NCI-H187 (cell line): ENCODE measurements at places on chromosomes 1 and 21.

GRCh38 chr1:58899587-58900271 is 115.9 kb upstream of the JUN start:
- DNase-seq = no peak

DNA sequence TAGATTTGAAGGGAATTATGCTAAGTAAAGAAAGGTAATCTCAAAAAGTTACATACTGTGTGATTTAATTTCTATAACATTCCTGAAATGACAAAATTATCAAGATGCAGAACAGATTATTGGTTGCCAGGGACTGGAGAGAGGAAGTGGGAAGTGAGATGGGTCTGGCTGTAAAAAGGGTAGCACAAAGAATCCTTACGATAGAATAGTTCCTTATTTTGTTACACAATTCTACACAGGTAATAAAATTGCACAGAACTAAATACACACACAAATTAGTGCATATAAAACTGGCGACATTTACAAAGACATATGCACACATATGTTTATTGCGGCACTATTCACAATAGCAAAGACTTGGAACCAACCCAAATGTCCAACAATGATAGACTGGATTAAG is 33.5 kb downstream of the ZNF684 start:
- DNase-seq = no peak

- no peak for DNase-seq
These were observed 20.5 kb upstream of the YRDC start for GRCh38 chr1:37828410-37829074.

GRCh38 chr1:70358921-70359564 is 4.5 kb upstream of the ANKRD13C start:
- no peak for DNase-seq

- no peak for DNase-seq
These were observed 14.8 kb upstream of the BECN2 start for GRCh38 chr1:241942738-241943137.

DNA sequence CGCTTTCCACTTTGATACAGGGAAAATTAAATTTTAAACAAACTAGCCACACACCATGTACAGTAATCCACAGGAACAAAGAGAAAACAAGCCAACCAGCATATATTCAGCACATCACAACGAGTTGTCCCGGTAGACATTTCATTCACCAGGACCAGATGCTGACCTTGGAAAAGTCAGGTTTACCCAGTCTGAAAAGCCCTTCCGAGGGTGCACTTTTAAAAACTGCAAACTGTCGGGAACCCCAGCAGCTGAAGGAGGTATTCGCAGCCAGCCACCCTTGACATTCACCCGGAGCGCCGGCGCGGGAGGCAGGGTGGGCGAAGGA is 1.2 kb downstream of the MCOLN3 start:
- no peak for DNase-seq

DNA sequence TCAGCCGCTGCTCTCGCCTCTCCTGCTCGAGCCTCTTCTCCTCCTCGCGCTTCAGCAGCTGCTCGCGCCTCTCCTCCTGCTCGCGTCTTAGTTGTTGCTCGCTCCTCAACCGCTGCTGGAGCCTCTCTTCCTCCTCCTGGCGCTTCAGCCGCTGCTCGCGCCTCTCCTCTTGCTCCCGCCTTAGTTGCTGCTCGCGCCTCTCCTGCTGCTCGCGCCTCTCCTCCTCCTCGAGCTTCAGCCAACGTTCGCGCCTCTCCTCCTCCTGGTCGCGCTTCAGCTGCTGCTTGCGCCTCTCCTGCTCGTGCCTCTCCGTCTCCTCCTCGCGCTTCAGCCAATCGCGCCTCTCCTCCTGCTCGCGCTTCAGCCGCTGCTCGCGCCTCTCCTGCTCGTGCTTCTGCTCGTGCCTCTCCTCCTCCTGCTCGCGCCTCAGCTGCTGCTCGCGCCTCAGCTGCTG is 3.7 kb downstream of the TCHH start:
- no peak for DNase-seq

GRCh38 chr21:39726133-39726532 is 18.9 kb upstream of the IGSF5 start:
- no peak for DNase-seq
